Daoy (cell line): ENCODE measurements at places on chromosomes 5 and 9. TPM values are rescaled to one million over a fixed set of nuclear protein-coding genes. Genes with fewer than 3 reads are reported as not detected.

GRCh38 chr9:93345643-93346230 is 105.7 kb upstream of the FAM120A start:
- DNase-seq = no peak

DNA sequence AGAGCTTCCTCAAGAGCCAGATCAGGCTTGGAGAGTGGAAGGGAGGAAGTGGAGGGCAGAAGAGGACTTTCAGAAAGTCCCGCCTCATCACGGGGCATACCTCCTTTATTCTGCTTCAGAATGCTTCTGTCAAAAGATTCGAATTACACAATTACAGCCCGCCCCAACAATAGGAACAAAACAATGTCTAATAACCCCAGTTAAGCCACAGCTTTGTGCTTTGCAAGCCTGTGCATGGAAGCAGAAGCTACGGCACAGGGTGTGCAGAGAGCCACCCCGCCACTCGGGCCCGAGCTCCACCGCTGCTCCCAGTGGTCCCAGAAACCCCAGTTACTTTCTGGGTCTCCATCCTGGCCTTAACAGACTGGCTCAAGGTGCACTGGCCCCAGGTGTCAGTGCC is 23.5 kb downstream of the HNRNPH1 start:
- no peak for DNase-seq

GRCh38 chr5:152315942-152316341 is 89.1 kb downstream of the NMUR2 start:
- DNase-seq = no peak

DNA sequence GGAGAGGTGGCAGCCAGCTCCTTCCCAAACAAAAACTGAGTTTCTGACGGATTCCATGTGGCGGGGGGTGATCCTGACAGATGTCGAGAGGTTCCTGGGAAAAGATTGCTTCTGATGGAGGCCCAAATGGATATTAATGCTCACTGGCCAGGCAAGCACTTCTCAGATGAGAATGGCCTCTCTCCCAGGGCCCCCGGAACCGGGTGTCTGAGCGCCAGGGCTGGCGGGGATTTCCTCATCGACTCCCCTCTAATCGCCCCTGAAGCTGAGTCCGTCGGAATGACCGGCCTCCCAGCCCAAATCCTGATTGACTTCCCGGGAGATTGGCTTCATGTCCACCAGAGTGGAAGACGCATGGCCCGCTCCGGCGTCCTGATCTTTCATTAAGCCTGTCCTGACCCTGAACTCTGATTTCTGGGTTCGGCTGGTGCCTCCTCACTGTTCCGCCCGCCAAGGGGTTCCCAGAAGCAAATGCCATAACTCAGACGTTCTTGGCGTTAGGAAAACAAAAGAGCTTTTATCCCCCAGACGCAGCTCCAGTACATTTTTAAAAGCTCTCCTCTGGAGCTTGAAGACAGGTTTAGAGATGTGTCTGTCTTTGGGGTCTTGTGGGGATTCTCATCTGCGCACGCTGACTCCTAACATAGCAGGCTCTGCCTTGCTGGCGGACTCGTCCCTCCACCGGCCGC is 17.6 kb downstream of the FIBCD1 start:
- no peak for DNase-seq

The TRIM7 gene
- total RNA-seq = 6.7 and 9.0 TPM in 2 replicates

The CAMK4 gene
- total RNA-seq = 20.1 and 28.1 TPM in 2 replicates

DNA sequence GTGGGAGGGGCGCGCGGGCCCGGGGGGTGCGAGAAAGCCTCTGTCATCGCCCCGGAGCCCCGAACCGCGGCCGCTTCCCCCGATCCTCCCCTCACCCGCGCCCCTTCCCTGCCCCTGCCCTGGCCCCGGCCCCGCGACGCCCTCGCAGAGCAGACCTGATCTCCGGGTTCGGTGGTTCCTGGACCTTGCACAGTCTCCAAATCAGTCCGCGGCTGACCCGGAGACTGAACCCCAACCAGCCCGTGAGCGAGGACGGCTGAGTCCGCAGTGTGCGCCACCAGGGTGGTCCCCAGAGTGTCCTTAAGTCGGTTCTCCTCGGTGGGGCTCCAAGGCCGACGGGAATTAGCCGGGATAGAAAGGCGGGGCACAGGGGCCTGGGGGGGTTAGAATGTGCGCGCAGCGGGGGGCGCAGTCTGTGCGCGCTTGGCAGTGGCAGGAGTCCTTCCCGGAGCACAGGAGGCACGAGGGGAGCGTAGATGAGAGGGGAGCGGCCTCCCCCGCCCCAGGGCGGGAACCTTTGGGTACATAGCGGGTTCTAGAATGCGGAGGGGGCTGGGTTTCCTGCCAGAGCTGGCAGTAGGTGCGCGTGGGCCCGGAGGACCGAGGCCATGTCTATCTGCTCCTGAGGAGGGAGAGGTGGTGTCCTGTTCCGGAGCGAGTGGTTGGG is 779 bp downstream of the PKN3 start:
- peak; percentile 58 for DNase-seq

The SHROOM1 gene
- 8.2 and 8.3 TPM in 2 replicates for total RNA-seq

DNA sequence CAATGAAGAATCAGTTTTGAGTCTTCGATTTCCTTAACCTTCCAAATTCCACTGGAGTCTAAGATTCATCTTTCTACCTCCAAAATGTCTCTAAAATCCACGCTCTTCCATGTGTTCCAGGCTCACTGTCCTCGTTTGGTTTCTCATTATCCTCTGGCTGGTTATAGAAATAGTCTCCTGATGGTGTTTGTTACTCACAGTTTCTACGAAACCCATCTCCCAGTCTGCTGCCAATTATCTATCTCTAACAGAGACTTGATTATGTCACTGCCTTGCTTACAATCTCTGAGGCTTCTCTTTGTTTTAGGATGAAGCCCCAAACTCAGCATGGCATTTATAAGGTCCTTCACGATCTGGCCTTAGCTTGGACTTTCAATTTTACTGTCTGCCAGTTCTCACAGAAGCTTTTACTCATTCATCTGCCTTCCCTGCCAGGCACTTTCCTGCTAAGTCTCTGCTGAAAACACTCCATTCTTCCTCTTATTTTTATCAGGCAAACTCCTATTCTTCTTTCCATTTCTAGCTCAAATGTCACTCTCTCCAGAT is 339.6 kb upstream of the SGCD start:
- DNase-seq = no peak

DNA sequence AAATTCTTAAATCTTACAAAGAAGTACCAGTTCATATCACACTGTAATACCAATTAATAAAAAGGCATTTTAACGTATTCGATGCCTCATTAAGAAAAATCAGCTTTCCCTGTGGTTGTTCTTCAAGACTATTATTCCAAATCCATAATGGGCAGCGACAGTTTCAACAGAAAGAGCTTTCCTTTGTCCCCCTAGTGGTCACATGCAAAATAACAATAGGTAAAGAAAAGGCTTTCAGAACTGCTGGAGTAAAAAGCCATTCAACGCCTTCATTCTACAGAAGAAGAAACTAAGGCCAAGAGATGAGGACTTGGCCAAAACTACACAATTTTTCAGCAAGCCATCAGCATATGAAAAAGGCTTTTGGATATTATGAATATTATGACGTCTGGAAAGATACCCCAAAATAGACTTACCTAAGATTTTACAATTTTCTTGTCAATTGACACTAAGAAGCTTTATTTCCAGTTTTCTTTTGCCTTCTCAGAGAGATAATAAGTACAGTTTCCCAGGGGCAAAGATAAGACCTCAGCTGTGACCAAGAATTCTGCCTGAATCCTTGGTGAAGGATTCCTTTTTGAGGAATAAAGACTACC is 6.7 kb upstream of the CDH6 start:
- DNase-seq = peak; percentile 13

DNA sequence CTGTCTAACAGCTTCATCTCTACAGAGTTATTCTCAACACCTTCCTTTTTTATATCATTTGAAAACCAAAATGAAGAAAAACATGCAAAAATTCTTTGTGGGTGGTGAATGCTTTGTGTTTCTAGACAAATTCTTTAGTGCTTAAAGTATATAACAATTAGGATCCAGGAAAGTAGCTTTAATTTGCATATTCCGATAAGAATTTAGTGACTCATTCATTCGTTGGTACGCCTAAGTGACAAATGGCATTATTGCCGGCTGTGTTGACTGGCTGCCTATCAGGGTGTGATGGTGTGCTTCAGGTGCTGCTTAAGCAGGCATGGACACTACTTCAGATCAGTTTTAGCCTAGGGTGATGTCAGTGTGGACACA is 35.2 kb downstream of the LMNB1 start:
- no peak for DNase-seq

The ZFP37 gene
- total RNA-seq = 3.7 and 7.9 TPM in 2 replicates

GRCh38 chr5:150540615-150541396 is 32.9 kb downstream of the NDST1 start:
- peak; percentile 82 for DNase-seq

The ANKDD1B gene
- 0.06 and 0.12 TPM in 2 replicates for total RNA-seq

DNA sequence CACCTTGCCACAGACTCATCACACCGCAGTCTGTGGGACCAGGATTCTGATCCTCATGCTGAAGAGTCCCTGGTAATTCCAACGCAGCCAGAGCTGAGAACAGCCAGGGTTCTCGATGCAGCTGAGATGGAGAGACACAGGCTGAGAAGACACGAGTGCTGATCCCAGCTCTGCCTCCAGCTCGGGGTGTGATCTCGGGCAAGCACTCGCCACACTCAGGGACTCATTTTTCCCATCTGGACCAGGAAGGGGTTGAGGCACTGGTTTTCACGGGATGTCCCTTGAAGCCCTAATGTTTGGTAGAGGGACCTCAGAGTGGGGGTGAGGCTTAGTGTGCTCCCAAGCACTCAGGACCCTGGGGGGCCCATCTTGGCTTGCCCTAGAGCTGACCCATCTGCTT is 200.4 kb downstream of the CDK5RAP2 start:
- DNase-seq = no peak

The GABBR2 gene
- 0.74 and 1.5 TPM in 2 replicates for total RNA-seq

DNA sequence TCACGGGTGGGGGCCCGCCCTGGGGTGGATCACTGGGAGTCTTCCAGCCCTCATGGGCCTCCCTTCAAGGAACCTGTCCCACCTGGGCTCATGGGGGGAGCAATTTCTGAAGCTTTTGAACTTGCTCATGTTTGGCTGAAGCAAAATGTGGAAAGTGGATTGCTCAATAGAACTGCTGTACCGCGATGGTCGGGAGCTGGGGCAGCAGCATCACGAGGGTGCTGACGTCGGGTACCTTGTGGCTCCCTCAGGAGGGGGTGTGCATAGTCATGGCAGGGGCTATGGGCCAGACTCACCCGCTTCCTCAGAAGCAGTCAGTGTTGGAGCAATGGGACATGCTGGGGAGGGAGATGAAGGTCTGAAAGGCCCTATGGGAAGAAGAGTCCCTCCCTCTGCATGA is 57.9 kb downstream of the PRRT1B start:
- no peak for DNase-seq

DNA sequence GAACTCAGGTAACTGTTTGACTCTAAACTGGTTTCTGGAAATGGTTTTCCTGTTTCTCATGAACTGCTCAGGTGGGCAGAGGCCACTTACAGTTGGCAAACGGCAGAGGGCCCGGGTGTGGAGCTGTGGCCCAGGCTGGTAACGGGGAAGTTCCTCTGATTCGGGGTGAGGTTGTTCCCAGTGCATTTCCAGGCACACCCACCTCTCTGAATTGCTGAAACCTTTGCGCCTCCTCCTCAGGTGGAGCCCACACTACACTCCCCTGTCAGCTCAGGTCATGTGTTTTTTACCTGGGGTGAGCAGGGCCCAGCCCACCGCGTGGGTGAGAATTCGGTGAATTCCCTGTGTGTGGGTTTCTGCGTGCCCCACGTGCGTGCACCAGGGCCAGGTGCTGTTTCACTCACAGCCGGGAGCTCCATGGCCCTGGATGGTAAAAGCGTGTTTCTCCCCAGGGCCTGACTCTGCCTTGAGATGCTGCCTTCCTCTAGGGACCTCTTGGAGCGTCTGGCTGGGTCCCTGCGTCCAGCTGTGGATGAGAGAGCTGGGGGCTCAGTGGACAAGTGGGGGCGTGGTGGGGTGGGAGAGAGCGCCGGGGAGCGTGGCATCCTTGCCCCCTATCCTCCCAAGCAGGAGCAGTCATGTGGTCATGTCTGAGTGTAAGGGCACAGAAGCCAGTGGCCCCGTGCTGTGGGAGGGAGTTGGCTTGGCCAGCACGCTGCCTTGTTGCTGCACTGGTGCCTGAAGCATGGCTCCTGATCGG is 33.5 kb upstream of the LPCAT1 start:
- DNase-seq = no peak
